ENCODE measurements at places on chromosomes 16 and 17. TPM values are rescaled to one million over a fixed set of nuclear protein-coding genes. Genes with fewer than 3 reads are reported as not detected.
A peak's percentile ranks its signal among the peaks of the same experiment; 100 is the strongest.

The CCDC144A gene
- 11.8 TPM for total RNA-seq

The NPIPB8 gene
- not detected for total RNA-seq

- H3K27ac ChIP-seq = no peak overlapping the region
- no peak for DNase-seq
- H3K36me3 ChIP-seq = no peaks in the 10 kb centered on the region
- peaks cover 29% of the 10 kb centered on the region for H3K27me3 ChIP-seq
These were observed 1.7 kb downstream of the SLC22A31 start for GRCh38 chr16:89198417-89199240.

DNA sequence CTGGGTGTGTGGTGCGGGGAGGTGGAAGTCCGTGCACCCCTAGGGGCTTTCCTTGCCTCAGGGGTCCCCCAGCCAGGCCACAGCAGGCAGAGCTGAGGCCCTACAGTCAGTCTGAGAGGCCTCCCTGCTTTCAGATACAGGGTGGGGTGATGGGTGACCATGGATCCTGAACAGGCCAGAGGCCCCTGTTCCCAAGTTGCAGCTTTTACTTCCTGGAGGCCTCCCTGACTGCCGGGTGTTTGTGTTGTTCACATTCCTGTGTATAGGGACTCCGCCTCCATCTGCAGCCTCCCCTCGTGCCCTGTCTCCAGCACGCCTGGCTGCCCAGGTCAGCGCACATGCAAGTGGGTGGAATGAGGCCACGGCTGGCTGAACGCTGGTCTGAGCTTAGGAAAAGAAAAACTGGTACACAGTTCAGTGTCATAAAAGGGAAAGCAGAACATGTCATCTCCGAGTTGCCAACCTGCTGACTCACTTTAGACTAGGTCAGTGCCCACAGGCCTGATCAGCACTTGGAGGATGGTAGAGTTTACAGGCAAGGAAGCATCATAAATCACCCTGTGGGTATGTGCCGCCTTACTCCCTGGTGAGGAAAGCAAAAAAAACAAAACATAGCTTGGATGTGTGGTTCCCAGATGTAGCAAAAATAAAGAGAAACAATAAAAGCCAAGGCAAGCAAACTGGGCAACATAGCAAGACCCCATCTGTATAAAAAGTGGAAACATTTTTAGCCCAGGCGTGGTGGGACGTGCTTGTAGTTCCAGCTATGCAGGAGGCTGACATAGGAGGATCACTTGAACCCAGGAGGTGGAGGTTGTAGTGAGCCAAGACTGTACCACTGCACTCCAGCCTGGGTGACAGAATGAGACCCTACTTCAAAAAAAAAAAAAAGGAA is 6.2 kb upstream of the SLC7A6 start:
- H3K4me3 ChIP-seq = no peak overlapping the region
- H3K36me3 ChIP-seq = no peaks in the 10 kb centered on the region
- no peak for DNase-seq
- no peak overlapping the region for H3K27ac ChIP-seq
- no peaks in the 10 kb centered on the region for H3K27me3 ChIP-seq

GRCh38 chr17:30093463-30094147 is 23.0 kb upstream of the NSRP1 start:
- DNase-seq = peak; percentile 29
- H3K36me3 ChIP-seq = peaks cover 2% of the 10 kb centered on the region
- no peak overlapping the region for H3K4me3 ChIP-seq
- H3K27me3 ChIP-seq = peaks cover 53% of the 10 kb centered on the region
- no peak overlapping the region for H3K27ac ChIP-seq

- peaks cover 9% of the 10 kb centered on the region for H3K4me1 ChIP-seq
- H3K27me3 ChIP-seq = no peaks in the 10 kb centered on the region
- H3K4me3 ChIP-seq = no peak overlapping the region
These were observed 3.8 kb downstream of the NTHL1 start for GRCh38 chr16:2043667-2044451.

Data from T-helper 17 cell (primary cell).